Mammary epithelial cell (primary cell): ENCODE measurements at places on chromosomes 1 and 21.

GRCh38 chr21:33899199-33899598, 16.4 kb downstream of the ATP5PO start:
- DNase-seq, result no peak

DNA sequence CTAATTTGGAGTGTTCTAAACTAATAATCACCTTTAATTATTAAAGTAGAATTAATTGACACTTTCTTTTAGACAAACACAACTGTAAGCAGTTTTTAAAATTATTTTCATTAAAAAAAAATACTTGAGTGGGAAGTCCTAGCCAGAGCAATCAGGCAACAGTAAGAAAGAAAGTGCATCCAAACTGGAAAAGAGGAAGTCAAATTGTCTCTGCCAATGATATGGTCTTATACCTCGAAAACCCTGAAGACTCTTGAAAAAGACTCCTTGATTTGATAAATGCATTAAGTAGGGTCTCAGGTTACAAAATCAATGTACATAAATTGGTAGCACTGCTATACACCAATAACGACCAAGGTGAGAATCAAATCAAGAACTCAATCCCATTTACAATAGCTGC, 83.0 kb upstream of the GADD45A start:
- DNase-seq, result no peak

- no peak for DNase-seq
Observed at GRCh38 chr1:185532856-185533255, 201.3 kb upstream of the HMCN1 start.

DNA sequence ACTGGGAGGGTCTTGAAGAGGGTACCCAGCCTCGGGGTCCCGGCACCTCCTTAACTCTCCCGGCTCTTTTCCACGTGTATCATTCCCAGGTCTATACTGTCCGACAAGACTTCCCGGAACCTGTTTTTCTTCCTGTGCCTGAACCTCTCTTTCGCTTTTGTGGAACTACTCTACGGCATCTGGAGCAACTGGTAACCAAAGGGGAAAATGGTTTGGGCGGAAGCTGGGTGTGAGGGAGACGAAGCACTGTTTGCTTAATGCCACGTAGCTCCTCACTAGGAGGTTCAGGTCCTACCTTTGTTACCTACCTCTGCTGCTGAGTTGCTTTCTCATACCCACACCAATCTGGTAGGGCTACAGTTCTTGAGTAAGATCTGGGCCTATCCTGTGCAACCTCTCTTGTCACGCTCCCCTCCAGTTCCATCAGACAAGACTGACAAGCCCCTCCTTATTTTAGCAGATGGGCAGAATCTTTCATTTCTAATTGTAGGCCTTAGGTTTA, 642 bp downstream of the SLC30A7 start:
- DNase-seq, result peak; percentile 83

DNA sequence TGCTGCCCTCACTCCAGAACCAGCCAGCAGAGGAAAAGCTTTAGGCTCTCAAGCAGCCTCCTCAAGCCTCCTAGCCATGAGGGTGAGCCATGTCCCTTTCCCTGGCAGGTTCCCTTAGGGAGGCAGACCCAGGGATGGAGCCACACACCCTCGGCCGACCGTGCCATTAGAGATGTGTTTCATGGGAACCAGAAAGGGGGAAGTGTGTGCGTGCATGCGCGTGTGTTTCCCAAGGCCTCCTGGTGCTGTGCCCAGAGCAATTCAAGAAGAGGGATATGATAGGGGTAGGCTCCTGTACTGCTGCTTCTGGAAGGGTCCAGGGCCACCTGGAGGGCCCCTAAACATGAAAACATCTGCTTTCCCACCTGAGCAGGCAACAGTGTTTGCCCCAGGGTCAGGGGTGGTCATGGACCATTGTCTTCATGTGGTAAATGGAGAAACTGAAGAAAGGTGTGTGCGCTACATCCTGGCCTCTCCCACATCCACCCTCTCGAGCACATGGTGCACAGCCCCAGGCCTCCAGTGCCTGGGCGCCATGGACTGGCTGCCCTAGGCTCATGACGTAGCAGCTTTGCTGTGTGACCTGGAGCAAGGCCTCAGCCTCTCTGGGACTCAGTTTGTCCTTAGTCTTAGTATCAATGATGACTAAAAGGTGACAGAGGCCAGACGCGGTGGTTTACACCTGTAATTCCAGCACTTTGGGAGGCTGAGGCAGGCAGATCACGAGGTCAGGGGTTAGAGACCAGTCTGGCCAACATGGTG, 48.1 kb downstream of the SYF2 start:
- DNase-seq, result no peak

- no peak for DNase-seq
Observed at GRCh38 chr1:9657521-9658032, 6.0 kb downstream of the PIK3CD start.

DNA sequence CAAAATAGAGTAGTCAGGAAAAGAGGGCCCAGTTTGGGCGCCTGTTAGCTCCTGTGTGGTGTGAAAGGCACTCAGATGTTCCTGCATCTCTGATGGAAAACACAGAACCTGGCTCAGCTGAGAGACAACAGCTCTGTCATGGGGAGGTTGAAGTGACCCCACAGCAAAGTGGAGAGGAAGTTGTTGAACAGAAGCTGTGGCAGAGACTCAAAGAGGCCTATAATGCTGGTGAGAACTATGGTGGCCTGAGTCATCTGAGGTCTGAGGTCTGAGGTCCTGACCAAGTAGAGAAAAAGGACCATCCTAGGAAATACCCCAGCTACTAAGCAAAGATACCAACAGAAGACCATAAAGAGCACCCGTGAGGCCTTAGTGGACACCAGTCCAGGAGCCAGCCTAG, 45.6 kb upstream of the JAK1 start:
- no peak for DNase-seq

GRCh38 chr1:193417403-193417802, 231.0 kb upstream of the B3GALT2 start:
- peak; percentile 11 for DNase-seq

- no peak for DNase-seq
Observed at GRCh38 chr1:61167309-61167708, 84.9 kb downstream of the NFIA start.

- DNase-seq, result no peak
Observed at GRCh38 chr1:245694753-245695195, 540.0 kb downstream of the KIF26B start.

- no peak for DNase-seq
Observed at GRCh38 chr1:230430499-230430898, 4.4 kb upstream of the PGBD5 start.

GRCh38 chr1:170664093-170664827, at the start of gene PRRX1:
Gene PRRX1 (plus strand): TSS chr1:170664131. CDS start chr1:170664219, 88 bp downstream.
- DNase-seq, result peak; percentile 19

DNA sequence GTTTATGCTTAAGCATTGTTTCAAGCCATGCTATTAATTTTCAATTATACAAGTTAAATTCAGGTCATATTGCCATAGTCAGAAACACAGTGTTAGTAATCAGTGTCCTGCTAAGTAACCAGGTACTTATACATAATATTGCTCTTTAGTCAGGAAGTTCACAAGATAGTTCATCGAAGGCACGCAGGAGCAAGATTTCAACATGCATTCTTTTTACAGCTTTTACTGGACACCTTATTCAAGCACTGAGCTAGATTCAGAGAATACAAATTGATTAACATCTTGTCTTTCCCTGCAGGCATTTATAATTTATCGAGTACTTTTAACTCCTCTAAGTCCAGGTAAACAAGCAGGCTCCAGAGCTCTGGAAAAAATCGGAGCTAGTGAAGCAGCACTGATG, 202.3 kb upstream of the BRINP3 start:
- peak; percentile 1 for DNase-seq

GRCh38 chr1:7975212-7975865, 13.8 kb downstream of the PARK7 start:
- DNase-seq, result peak; percentile 75

GRCh38 chr1:178530502-178530901, 17.6 kb downstream of the TEX35 start:
- DNase-seq, result no peak

GRCh38 chr1:166701603-166702100, 137.6 kb upstream of the POGK start:
- DNase-seq, result no peak

DNA sequence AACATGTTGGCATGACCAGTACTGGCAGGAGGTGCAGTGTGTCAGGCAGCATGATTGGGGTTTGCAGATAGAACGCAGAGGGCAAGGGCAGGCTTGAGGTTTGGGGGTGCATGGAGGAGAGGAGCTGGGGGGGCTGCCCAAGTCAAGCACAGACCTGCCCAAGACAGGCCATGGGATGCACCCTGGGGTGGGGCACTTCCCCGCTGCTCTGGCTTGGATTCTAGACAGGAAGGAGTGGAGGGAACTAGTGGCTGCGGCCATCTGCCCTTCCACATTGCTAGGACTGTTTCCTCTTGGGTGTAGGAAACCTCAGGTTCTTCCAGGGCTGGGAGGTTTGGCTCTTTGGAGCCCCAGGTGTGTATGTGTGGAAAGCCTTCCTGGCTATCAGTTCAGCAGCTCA, 3.0 kb downstream of the PDXK start:
- DNase-seq, result no peak

DNA sequence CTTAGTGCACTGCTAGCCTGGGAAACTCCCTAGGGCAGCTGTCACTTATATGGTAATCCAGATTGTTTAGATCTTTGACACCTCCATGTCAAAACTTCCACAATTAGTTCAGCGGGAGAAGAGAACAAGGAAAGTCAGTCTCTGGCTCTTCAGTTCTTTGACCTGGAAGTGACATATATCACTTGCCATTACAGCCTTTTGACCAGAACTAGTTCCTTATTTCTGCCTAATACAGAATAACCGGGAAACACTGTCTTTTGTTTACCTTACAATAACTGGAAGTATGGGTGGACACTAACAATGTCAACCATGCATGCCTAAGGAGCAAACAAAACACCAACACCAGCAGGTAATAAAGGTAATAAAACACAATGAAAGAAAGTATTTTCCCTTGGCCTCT, 68.3 kb downstream of the C4BPA start:
- no peak for DNase-seq

- no peak for DNase-seq
Observed at GRCh38 chr1:197850918-197851317, 51.5 kb upstream of the C1orf53 start.
